ENCODE measurements at places on chromosomes 3 and 15.

DNA sequence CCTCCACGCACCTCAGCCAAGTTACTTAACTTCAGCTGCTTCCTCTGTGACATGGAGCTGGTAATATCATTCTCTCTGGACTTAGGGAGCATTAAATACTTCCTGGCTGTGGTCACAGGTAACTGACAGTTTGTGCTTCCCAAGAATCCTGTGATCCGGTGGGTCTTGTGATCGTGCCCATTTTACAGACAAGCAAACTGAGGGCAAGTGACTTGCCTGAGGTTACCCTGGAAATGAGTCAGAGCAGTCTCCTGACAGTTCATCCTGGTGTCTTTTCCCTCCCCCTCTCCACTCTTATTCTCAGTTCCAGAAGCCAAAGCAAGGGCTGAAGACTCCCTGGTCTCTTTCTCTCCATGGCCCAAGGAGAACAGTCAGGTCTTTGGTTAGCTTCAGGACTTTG is 35.9 kb downstream of the ACAN start:
- no peak for DNase-seq

DNA sequence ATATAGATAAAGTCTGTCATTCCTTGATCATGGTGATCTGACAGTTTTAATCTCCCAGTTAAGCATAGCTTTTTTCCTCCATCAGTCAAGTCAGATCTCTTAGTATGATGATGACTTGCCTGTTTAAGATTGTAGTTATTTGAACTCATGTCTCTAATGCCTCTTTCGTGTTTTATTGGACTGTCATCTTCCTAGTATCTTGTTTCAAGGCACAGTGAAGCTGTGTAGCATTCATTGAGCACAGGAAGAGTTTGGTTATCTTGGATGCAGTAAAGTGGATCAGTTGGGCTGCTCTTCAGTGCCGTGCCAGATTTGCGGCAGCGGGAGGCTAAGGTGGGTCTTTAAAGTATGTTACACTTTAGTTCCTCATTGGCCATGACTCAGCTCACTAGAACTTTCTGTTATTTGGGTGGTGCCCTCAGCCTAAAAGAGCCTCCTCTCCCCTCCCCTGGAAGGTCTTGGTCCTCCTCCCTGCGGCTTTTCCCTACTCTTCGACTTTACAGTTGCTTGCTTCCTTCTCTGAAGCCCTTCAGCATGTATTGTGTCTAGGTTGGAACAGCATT is 45.7 kb upstream of the SKOR1 start:
- no peak for DNase-seq

- no peak for DNase-seq
Measured at GRCh38 chr15:35061161-35061824, 23.8 kb downstream of the NANOGP8 start.

DNA sequence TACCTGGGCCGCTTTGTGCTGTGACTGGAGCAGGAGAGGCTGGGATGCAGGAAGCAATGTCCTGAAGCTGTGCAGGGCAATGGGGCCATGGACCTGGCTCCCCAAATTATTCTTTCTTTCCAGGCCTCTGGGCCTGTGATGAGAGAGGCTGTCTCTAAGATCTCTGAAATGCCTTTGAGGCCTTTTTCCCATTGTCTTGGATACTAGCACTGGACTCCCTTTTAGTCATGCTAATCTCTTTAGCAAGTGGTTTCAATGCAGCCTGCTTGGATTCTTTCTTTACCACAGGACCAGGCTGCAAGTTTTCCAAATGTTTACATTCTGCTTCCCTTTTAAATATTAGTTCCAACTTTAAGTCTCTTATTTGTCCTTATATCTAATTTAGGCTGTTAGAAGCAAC is 64.8 kb upstream of the SGO1 start:
- DNase-seq = no peak

- no peak for DNase-seq
Measured at GRCh38 chr3:59758672-59759071, 708.8 kb upstream of the CFAP20DC start.

DNA sequence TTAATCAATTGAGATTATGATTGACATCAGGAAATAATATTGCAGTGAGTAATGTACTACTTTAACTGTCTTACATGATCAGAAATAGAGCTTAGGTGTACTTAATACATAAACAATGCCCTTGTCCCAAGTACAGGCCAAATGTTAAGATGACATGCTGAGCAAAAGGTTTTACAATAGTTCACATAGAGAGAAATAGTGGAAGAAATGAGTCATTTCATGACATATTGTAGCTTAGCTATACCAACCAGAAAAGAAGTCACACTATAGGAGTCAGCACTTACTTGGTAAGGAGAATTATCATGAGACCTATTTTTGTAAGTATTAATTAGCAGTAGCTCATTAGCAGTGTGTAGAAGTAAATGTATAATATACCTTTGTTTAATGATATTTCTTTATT is 96.4 kb upstream of the NANOGP8 start:
- DNase-seq = no peak

GRCh38 chr15:80405970-80406369 is 1.8 kb downstream of the ARNT2 start:
- no peak for DNase-seq

- no peak for DNase-seq
Measured at GRCh38 chr3:134407239-134407625, 33.0 kb upstream of the AMOTL2 start.

DNA sequence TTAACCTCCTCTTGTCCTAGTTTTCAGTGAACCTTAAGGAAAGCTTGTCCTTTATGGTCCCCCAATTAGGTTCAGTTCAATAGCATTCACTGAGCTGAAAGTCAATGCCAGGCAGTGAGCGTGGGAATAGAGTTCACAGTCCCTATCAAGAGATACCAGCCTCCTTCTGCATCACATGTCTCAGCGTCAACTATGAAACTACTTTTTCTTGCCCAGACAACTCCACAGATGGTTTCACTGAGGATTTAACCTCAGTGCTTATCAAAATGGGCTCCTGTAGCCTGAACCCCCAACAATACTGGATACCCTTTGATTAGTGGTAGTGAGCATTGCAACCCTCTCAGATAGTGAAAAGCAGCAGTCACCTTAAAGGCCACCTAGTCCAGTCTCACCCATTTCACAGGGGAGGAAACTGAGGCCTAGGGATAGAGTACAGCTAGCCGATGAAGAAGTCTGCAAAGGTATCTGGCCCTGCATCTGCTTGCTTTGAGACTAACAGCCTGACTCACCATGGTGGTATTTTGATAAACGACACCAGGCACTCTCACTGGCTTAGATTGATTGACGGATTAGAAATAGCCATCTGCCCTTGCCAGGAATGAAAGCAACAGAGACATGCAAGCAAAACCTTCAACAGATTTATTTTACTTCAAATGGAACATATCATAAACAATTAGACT is 1.6 kb upstream of the UBA3 start:
- DNase-seq = no peak

DNA sequence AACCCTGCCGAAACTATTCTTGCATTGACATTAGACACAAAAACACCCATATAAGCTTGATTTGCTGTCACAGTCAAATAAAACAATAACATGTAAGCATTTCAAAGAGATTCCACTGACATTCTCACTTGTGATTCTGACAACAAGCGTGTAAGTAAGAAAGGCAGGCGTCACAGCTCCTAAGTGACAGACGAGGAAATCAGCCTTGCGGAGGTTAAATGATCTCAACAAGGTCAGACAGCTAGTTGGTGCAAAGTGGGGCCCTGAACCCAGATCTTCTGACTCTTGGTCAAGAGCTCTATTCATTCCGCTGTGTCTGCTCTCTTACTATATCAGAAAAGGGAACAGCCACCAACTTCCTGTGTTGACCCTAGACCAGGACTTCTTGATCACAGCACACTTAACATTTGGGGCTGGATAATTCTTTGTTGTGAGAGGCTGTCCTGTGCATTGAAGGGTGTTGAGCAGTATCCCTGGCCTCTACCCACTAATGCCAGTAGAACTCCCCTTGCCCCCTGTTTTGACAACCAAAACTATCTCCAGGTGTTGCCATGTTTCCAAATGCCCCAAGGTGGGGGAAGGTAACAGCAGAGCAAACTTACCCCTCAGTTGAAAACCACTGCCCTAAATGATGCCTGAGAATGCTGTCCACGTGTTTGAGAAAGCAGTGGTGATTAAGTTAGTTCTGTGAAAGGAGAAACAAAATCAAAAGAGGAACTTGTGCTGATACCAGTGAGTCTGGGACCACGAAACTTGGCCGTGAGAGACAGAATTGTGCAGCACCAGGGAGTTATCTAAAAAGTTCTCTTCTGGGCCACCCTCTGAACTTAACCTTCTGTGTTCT is 86.1 kb downstream of the LIPC start:
- no peak for DNase-seq

DNA sequence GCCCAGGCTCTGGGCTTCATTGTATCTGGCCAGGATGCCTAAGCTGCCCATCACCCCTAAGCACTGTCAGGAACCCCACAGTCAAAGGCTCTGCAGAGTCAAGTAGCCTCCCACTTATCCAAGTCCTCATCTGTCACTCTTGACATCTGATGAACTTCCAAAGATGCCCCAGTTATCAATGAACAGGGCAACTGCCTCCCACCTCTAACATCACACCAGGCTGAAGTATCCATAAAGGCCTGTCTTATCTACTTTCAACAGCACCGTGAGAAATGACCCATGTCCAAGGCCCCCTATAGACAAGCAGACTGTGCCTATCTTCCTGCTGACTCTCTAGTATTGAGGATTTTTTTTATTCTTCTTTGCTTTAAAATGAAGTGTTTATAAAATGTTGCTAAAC is 56.4 kb downstream of the TRIM69 start:
- no peak for DNase-seq

DNA sequence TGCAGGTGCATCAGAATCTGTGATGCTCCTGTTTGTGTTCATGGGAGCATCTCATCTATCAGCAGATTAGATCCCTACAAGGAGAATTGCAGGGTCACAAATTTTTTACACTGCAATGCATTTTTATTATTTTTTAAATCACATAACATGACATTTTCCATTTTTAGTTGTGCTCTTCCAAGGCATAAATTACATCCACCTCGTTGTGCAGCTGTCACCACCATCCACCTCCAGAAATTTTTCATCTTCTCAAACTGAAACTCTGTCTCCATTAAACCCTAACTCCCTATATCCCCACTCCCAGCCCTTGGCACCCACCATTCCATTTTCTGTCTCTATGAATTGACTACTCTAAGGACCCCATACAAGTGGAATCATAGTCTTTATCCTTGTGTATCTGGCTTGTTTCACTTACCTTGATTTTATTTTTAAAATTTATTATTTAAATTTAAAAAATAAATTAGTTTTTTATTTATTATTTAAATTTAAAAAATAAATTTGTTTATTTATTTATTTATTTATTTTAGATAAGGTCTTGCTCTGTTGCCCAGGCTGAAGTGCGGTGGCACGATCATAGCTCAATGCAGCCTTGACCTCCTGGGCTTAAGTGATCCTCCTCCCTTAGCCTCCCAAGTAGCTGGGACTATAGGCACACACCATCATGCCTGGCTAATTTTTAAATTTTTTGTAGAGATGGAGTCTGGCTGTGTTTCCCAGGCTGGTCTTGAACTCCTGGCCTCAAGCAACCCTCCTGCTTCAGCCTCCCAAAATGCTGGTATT is 47.7 kb downstream of the FBLN2 start:
- no peak for DNase-seq

GRCh38 chr15:76346669-76347481 is 10.3 kb downstream of the ISL2 start:
- DNase-seq = no peak

- no peak for DNase-seq
Measured at GRCh38 chr3:186821429-186822387, 15.4 kb upstream of the RFC4 start.

DNA sequence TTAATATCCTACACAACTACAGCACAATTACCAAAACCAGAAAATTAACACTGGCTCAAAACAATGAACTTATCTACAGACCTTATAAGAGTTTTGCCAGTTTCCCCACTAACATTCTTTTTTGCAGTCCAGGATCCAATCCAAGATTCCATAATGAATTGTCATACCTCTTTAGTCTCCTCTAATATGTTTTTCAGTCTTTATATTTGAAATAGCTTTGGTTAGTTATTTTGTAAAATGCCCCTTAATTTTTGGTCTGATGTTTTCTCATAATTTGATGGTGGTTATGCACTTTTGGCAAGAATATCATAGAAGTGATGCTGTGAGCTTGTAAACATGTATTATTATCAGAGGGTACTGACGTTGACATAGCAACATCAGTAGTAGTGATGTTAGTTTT is 124.3 kb downstream of the ISL2 start:
- DNase-seq = no peak

- DNase-seq = no peak
Measured at GRCh38 chr15:65632780-65633375, 11.1 kb downstream of the SLC24A1 start.

DNA sequence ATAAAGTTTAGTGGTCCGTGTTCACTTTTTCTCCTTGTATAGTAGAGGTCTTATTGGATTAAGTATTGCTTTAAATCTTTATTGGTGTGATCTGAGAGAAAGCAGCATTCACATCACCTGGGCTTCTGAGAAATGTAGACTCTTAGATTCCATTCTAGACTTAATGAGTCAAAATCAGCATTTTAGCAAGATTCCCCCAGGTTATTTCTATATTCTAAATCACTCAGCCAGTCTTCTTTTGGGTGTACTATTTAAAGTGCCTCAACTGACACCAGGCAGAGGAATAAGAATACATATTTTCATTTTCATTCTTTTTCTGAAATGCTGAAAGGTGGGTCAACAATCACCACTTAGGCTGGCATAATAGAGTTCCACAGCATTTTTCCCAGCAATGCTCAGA is 481.7 kb downstream of the TUSC7 start:
- DNase-seq = no peak

DNA sequence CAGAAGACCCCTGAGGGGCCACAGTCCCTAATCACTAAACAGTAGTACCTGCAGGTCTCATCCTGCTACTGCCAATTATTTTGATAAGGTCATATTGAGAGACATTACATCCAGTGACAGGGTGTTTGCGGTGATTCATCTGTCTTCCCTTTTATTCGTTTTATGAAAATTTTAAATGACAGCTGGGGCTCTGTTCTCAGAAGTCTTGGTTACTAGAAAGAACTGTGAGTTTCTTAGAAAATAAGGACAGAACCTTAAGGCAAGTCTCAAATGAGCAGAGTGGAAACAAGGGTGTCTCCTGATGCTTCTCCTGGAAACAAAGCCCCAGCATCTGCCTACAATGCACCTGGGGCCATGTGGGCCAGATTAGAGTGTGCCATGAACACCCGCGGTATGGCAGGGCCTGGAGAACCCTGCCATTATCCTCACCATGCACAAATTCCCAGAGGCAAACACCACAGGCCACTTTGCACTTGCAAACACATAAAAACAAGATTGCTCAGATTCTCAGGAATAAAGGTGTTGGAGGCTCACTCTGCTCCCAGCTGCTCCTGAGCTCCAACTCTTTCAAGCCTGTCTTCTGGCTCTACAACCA is 66.3 kb upstream of the IQSEC1 start:
- no peak for DNase-seq

- no peak for DNase-seq
Measured at GRCh38 chr3:66107855-66108254, 69.1 kb upstream of the MAGI1 start.

DNA sequence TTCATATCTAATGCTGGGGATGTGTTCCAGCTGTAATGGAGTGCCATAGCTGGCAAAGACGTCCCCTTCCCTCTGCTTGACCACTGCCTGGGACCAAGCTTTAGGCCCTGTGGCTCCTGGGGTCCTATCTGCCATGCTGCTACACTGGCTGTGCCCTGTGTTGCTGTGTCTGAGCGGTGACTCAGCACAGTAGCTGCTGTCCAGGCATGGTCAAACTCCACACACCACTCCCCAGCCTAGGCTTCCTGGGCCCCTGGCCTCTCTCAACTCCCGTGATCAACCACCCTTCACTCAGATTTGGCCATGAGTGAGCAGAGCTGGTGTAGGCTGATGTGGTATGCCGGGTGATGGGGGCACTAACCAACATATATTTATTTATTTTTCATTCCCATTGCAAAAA is 27.0 kb downstream of the EPHB1 start:
- no peak for DNase-seq

GRCh38 chr3:14290631-14291385 is 111.6 kb upstream of the SLC6A6 start:
- no peak for DNase-seq

All from H54 (cell line).